ENCODE measurements at places on chromosomes 4 and X. TPM values are rescaled to one million over a fixed set of nuclear protein-coding genes. Genes with fewer than 3 reads are reported as not detected.

CCNA2 gene
- total RNA-seq = 165 TPM

KIAA1210 gene
- not detected for total RNA-seq

FHDC1 gene
- 0.13 TPM for total RNA-seq

DNA sequence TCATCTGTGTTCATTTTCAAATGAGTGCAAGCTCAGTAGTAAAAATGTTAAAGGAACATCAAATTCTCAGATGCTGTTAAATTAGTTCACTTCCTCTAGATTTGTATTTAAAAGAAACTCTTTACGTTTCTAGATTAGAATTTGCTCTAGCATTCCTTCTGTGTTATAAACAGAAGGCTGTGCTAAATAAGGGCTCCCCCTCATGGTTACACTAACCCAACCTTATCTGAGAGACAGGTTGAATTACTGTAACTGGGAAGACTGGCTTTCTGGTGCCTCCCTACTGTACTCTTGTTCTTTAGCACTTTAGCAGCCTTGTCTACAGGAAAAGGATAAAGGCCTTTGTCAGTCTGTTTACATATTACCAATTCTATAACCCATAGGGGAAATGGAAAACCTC is 56.8 kb downstream of the RXFP1 start:
- DNase-seq = peak; percentile 34

- DNase-seq = peak; percentile 12
Measured at GRCh38 chr4:56512166-56512565, 6.6 kb downstream of the ARL9 start.

DNA sequence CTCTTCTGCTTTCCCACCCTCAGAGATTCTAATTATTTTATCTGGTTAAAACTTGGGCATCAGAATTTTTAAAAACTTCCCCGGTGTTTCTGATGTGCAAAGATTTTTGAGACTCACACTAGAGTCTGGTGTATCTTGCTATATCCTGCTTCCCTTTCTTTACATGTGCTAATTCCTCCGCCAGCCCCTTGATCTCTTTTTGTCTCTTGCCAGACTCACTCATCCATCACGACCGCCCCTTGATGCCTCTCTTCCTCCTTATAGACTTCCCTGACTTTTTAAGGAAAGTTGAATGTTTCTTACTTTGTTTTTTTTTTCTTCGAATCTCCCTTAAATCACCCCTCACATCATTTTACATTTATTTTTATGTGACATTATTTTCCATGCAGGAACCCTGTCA is 274.9 kb upstream of the PITX2 start:
- no peak for DNase-seq

DNA sequence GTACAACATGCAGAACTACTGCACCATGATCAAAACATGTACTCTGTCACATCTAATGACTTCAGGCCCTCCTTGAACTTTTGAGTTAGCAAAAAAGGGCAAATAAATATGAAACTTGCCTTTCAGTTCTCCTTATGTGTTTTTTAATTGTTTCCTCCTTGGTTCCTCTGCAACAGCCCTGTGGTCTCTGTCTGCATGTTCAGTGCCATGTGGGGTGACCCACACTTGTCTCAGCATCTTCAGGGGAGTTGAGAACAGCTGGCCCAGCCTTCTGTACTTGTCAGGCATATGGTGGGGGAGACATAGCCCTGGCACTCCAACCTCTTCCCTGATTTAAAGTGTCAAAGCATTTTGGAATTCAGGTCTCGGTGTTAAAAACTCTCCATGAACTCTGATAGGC is 188.0 kb upstream of the PGRMC2 start:
- no peak for DNase-seq
